Retinal pigment epithelial cell (primary cell): ENCODE measurements at places on chromosomes 16 and 17.

DNA sequence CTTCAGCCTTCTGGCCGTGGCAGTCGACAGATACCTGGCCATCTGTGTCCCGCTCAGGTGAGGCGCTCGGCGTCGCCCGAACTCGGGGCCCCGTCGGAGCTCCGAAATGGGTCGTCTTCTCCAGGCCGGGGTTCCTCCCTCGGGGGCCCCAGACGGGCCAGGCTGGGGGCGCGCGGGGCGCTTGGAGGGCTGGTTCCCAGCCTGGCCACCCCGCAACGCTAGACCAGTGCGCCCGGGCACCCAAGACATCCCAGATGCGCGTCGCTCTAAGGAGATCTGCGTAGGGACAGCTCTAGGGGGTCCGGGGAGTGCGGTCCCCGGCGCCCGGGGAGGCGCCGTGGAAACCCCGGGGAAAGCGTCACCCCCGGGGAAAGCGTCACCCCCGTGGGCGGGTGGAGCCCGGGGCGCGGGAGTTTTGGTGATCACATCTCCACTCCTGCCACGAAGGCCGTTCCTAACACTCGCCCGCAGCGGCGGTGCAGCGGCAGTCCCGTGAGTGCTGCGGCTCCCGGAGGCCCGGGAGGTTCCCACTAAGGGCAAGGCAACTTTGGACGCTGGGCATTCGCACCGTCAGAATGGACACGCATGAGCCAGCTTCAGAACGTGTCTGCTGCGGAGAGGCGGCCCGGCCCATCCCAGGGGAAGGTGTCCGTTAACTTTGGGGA lies 729 bp downstream of the ADORA2B start:
- no peak for DNase-seq

GRCh38 chr16:52301026-52301425 lies 245.9 kb downstream of the TOX3 start:
- no peak for DNase-seq

- DNase-seq, result no peak
These were observed 19.9 kb downstream of the TBX2 start for GRCh38 chr17:61419496-61420046.

- no peak for DNase-seq
These were observed 124.0 kb downstream of the GP2 start for GRCh38 chr16:20203272-20203671.

DNA sequence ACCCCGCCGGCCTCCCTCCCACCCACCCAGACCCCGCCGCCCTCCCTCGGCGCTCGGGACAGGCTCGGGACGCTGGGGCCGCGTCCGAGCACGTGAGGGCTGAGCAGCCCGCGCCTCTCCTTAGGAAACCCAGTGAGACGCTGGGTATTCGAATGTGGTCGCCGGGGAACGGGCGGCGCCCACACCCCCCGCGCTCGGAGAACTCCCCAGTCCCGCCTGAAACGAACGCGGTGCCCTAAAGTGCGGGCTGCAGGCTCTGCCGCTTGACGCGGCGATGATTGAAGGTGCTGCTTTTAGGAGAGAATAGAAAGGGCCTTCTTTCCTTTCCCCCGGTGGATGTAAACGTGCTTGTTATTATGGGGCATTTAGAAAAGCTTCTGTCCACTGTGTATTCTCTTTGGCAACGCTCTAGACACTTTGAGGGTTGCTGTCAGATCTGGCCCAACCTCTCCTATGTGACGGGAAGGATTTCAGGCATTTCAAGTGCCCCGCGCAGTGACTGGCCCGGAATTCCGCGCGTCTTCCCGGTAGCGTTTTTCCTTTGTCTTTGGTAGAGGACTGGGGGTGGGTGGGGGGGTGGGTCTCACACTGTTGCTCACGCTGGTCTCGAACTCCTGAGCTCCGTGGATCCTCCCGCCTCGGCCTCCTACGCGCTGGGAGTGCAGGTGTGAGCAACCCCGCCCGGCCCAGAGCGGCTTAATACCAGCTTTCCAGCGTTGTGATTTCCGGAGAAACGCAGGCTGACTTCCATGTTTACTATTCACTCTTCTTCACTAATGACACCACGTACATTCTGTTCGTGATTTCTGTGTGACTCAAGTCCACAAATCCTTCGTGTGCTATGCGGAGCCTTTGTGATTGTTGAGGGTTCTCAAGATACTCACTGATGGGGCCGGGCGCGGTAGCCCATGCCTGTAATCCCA lies 21.8 kb upstream of the FOXK2 start:
- no peak for DNase-seq

DNA sequence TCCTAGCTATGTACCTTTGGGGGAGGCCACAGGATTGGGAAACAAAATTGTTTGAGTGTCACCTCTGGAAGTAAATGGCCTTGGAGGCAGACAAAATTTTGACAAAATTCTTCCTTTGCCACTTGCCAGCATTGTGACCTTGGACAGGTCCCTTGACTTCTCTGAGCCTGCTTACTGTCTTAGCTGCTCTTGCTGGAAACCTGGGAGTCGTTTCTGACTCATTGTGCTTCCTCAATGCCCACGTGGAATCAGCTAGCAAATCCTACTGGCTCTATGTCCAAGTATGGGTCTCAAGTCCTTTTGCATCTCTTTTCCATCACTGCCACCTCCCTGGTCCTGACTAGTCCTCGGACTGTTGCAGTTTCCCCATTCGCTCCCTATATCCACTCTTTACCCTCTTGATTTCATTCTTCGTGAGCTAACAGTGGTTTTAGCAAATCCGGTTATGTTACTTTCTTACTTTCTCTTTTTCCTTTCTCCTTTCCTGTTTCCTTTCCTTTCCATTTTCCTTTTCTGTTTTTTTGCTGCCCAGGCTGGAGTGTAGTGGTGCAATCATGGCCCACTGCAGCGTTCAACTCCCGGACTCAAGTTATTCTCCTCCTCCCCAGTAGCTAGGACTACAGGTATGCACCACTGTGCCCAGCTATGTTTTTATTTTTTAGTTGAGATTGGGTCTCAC lies 68.1 kb upstream of the LGALS9 start:
- DNase-seq, result no peak

DNA sequence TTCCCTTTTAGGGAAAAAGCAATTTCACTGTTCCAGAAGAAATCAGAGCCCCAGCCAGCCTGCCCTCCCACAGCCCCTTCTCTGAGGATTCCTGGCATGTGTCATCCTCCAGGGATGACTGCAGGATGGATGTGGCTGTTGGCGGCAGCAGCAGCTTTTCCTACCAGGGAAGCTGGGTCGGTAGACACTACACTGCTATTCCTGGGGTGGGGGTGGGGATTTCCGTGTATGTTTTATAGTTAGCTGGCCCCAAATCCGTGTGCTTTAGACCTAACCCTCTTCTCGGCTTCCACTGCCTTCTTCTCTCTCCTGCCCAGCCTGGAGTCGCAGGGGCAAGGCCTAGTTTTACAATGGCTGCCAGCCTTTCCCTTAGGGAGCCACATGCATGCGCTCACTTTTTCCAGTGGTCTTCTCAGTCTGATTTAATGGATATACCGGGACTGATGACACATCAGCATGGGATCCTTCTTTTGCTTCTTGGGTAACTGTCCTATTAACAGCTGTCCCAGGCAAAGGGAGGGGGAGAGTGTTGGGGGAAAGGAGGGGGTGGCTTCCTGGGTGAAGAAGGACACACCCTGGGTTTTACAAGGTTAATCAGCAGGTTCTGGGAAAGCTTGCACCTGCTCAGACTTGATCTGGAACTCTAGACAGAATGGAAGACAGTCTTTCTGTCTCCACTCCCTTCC lies 2.7 kb upstream of the NFE2L1 start:
- DNase-seq, result no peak

DNA sequence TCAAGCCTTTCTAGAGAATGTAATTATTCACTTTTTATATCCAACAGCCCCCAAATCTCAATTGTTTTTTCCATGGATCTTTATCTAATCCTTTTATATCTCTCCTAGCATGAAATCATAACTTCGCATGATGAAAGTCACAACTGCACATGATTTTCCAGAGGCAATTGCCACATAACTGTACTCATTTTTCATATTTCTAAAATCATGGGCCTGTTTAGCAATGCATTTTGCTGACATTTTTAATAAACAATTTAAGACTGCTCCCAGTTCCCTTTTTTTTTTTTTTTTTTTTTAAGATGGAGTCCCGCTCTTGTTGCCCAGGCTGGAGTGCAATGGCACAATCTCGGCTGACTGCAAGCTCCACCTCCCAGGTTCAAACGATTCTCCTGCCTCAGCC lies 83.5 kb downstream of the VMP1 start:
- DNase-seq, result no peak

GRCh38 chr17:37430051-37430627 lies 23.5 kb downstream of the TADA2A start:
- no peak for DNase-seq

DNA sequence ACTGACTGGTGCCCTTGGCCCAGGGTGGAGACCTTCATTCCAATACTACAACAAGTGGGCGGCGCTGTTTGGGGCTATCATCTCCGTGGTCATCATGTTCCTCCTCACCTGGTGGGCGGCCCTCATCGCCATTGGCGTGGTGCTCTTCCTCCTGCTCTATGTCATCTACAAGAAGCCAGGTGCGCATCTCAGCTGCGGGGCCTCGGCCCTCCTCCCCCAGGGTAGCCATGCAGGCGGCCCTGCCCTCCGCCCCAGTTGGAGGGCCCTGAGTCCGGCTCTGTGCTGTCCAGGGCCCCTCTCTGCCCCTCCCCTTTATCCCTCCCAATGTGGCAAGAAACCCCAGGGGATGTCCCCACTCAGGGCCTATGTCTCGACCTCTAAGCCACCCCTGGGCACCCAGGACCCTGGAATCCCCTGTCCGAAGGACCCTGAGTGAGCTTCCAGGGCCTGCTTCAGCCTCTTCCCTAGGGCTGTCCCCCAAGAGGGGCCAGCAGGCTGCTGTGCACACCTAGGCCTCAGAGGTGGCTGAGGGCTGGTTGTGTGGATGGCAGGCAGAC lies 19.1 kb downstream of the SLC12A3 start:
- no peak for DNase-seq

DNA sequence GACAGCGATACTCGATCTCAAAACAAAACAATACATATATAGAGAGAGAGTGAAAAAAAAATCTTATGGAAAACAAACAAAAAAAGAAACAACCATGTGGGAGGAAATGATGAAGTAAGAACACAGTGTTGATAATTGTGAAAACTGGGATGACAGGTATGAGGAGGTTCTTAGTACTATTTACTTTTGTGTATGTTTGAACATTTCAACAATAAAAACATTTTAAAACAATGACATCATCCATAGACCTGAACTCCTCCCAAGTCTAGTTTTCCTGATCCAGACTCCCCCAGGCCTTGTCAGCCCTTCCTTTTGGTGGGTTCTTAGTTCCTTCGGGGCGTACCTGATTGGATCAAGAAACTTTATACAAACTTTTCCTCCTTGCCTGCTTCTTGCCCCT lies 51.7 kb downstream of the CCDC42 start:
- no peak for DNase-seq

GRCh38 chr17:69342896-69343644 lies 16.1 kb upstream of the ABCA5 start:
- DNase-seq, result no peak

GRCh38 chr17:46192439-46193150 lies 634 bp downstream of the KANSL1 start:
- no peak for DNase-seq

DNA sequence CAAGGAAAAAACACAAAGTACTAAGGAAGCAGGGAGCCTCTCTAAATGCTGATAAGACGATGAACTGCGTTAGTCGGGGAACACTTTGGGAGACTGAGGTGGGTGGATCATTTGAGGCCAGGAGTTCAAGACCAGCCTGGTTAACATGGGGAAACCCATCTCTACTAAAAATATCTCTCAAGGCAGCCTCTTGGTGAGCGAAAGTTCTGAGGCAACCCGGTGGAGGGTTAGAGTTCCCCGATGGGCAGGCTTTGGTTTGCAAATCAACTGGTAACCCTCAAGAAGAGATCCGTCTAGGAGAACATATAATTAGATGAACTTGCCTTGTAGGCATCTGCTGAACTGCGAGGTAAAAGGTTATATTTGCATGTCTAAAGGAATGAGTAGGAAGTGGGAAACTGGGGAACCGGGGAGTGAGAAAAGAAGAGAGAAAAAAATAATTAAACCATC lies 44.6 kb downstream of the WSB1 start:
- DNase-seq, result no peak

- DNase-seq, result no peak
These were observed 5.8 kb upstream of the ABCA9 start for GRCh38 chr17:69066482-69066881.

DNA sequence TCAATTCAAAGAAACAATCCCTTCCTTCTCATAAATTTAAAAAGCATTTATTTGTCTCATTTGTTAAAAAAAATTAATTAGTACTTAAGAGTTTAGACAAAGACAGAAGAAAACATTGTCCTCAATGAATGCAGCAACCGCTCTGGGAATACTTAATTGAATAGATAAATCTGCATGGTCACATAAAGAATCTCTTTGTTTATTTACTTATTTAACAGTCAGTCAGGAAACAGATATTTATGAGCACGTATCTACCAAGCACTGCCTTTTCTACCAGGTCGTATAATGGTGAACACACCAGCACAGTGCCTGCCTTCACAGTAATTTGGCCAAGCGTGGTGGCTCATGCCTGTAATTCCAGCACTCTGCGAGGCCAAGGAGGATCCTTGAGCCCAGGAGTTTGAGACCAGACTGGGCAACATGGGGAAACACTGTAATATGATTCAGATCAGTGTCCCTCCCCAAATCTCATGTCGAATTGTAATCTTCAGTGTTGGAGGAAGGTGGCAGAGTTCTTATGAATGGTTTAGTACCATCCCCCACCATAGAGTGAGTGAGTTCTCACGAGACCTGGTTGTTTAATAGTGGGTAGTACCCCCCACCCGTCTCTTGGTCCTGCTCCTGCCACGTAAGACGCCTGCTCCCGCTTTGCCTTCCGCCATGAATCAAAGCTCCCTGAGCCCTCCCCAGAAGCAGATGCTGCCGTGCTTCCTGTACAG lies 8.1 kb downstream of the WIPI1 start:
- DNase-seq, result no peak

GRCh38 chr16:50263940-50264929 lies 2.1 kb upstream of the ADCY7 start:
- DNase-seq, result no peak

GRCh38 chr17:39935909-39936308 lies 8.4 kb downstream of the LRRC3C start:
- DNase-seq, result no peak

DNA sequence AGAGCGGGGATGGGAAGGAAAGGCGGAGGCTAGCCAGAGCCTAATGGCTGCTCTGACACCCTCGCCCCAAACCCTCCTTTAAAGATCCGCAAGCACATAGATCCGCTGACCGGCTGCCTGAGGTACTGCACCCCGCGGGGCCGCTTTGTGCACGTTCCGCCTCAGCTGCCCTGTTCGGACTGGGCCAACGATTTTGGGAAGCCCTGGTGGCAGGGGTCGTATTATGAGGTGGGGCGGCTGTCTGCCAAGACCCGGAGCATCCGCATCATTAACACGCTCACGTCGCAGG lies 663 bp downstream of the CYB5D1 start:
- no peak for DNase-seq

GRCh38 chr17:50345432-50346312 lies at the start of gene XYLT2:
Gene XYLT2 (plus strand): TSS chr17:50346126. CDS start chr17:50346141, 15 bp downstream.
- DNase-seq, result peak; percentile 49

DNA sequence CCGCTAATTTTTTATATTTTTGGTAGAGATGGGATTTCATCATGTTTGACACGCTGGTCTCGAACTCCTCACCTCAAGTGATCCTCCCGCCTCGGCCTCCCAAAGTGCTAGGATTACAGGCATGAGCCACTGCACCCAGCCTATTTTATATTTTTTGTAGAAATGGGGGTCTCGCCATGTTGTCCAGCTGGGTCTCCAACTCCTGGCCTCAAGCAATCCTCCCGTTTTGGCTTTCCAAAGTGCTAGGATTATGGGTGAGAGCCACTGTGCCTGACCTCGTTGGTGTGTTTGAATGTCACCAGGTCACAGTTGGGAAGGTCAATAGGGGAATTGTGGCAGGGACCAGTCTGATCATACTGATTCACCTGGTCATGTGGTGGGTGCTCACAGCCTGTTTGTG lies 56.7 kb upstream of the NKD1 start:
- no peak for DNase-seq
